ENCODE measurements at places on chromosomes 1 and 21.
A peak's percentile ranks its signal among the peaks of the same experiment; 100 is the strongest.

- no peak for DNase-seq
Observed at GRCh38 chr1:85048296-85049064, at the start of gene MCOLN3. Gene MCOLN3 (minus strand): TSS chr1:85048500. CDS start chr1:85045360, 3,140 bp downstream.

- no peak for DNase-seq
Observed at GRCh38 chr1:186189156-186189555, 185.9 kb downstream of the TPR start.

GRCh38 chr1:228850141-228851100 is 115.1 kb downstream of the RHOU start:
- no peak for DNase-seq

DNA sequence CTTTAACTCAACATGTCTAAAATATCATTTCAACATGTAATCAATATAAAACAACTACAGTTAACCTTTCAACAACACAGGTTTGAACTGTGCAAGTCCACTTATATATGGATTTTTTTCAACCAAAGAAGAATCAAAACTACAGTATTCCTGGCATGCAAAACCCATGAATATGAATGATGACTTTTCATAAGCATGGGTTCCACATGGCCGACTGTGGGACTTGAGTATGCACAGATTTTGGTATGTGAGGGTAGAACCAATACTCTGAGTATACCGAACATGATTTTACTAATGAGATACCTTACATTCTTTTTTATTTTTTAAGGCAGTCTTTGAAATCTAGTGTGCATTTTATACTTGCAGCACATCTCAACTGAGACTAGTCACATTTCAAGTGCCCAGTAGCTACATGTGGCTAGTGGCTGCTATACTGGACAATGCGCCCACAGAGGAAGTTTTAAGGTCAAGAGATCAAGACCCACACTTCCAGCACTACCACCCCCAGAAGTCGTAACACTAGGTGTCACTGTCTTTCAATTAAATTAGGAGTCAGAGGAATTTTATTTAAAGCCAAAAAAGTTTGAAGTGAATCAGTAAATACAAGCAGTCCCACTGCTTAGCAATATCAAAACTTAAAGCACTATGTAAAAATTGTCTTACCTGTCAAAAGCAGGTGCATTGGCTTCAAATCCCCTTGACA is 40.0 kb downstream of the SYNJ1 start:
- DNase-seq = peak; percentile 14

DNA sequence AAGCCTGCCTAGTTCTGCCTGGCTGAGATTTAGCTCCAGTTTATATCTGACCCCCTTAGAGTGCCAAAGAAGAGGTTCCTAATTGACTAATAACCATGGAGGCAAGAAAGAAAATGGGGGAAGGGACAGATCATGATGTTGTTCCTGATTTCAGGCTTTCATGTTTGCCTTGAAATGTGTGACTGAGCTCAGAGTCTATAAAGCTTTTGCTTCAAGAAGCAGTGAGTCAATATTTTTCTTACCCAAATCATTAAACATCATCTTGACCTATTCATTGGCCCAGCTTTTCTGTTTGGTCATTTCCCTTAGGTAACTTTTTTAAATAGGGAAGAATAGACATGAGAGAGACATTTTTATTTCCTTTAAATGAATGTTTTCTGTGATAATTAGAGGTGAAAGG is 55.9 kb downstream of the HHAT start:
- DNase-seq = no peak

DNA sequence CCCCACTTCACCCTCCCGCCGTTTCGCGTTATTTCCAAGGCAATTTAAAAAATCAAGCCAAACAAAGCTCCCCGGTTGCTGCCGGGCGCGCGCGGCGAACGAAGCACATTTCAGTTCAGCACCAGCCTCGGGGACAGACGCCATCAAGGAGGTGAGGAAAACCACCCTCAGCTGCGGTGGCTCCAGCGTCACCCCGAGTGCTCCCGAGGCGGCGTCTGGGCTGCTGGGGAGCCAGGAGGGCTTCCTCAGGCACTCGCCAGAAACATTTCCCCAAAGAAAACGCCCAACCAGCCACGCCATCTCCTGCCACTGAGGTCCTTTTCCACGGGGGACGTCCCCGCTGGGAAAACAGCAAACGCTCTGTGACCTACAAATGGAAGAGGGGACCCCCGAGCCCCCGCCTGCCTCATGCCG is 623 bp downstream of the GNG4 start:
- peak; percentile 81 for DNase-seq

- no peak for DNase-seq
Observed at GRCh38 chr21:32990666-32991065, 35.1 kb upstream of the OLIG2 start.

DNA sequence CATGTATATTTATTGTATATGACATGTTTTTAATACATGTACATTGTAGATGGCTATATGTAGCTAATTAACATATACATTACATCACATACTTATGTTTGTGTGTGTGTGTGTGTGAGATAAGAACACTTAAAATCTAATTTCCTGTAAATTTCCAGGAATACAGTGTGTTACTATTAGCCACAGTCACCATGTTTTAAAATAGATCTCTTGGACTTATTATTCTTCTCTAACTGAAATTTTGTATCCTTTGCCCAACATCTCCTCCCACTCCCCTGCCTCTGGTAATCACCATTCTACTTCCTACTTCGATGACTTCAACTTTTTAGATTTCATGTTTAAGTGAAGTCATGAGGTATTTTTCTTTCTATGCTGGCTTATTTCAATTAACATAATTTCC is 64.8 kb downstream of the FCRL5 start:
- DNase-seq = peak; percentile 18

GRCh38 chr1:1282998-1283397 is 2.8 kb downstream of the SCNN1D start:
- DNase-seq = no peak

GRCh38 chr1:209484429-209484828 is 99.1 kb upstream of the CAMK1G start:
- DNase-seq = no peak

DNA sequence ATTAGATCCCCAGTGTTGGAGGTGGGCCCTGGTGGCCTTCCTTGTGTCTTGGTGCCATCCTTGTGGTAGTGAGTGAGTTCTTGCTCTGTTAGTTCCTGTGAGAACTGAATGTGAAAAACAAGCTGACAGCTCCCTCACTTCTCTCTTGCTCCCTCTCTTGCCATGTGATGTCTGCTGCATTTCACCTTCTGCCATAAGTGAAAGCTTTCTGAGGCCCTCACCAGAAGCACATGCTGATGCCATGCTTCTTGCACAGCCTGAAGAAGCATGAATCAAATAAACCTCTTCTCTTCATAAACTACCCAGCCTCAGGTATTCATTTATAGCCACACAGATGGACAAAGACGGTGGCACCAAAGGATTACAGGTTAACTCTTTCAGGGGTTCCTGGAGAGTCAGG is 166.1 kb upstream of the ETV3 start:
- DNase-seq = no peak

DNA sequence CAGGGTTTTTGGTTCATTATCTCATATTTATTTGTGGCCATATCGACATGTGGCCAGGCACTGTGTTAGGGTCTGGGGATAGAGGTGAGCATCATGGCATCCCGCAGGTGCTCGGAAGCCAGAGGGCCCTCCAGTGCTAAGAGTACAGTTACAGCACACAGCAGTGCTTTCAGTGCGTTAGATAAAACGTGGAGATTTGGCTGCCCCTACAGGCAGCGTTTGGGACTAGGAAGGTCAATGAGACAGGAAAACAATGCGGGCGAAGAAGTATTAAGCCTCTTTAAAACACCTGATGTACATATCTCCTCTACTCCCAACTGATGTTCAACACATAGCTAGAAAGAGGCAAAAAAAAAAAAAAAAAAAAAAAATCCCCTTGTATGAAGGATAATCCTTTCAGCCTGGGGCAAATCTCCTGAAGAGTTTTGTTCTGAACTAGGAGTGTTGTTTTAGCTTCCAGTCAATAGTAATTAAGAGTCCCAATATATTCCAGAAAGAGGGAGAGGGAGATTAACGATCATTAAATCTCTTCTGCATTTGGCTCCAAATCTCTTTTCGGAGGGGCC is 80.1 kb downstream of the CAPZB start:
- DNase-seq = no peak

GRCh38 chr1:118842452-118843201 is 145.5 kb downstream of the TBX15 start:
- DNase-seq = no peak

GRCh38 chr21:14361958-14362357 is 21.0 kb downstream of the HSPA13 start:
- DNase-seq = peak; percentile 86

DNA sequence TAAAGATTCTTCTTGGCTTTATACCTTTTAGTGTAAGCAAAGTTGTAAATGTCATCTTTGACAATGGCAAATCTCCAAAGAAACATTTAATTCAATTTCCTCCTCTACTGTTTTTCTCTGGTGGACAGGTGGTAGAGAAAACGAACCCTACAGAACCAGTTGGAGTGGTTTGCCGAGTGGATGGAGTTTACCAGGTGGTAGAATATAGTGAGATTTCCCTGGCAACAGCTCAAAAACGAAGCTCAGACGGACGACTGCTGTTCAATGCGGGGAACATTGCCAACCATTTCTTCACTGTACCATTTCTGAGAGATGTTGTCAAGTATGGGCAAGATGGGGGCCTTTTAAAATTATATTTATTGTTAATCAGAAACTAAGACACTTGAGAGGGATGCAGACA is 25.8 kb downstream of the UAP1 start:
- no peak for DNase-seq

- no peak for DNase-seq
Observed at GRCh38 chr1:244860078-244860477, 4.3 kb downstream of the HNRNPU start.

DNA sequence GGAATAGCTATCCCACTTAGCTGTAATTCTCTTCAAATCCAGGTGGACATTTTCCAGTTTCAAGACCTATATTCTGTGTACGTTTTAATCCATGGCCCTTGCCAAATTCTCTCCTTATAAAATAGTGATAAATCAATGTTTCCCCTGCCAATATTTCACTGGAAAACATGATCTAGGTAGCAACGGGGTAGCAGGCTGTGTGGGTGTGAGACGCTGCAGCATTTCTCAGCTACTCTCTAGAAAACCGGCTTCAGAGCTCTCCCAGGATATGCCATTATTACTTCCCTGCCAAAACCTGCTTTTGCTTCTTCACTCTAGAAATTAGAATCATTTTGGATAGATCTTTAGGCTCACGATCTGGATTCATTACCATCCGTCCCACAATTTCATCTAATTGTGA is 82.1 kb upstream of the SIPA1L2 start:
- no peak for DNase-seq

DNA sequence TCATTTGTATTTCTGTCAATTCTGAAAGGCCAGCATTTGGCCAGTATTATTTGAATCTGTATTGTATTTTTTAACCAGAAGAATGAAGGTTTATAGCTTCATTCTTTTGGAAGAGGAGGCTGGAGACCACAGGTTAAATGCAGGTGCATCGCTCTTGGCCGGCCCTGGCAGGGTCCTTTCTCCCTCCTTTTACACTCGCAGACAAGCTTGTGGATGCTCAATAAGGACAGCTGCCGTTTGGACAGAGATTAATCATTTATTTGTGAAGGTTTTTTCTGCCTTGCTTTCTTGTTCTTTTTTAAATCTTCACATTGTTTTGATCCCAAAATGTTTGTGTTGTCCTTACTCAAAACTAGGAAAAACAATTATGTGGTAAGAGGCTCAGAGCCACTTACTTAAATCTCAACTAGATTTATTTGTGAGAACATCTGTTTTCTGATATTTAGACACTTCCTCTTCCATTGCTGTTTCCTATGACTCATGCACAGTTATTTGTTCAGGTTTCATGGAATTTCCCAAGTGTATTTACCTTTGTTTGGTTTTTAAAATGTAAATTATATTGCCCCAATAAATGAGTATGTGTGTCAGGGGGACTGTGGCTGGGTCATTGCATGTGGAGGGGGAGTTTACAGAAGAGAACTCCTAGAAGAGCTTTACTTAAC is 46.7 kb upstream of the LAMC2 start:
- DNase-seq = peak; percentile 13

GRCh38 chr1:6960860-6961259 is 175.6 kb downstream of the CAMTA1 start:
- no peak for DNase-seq

DNA sequence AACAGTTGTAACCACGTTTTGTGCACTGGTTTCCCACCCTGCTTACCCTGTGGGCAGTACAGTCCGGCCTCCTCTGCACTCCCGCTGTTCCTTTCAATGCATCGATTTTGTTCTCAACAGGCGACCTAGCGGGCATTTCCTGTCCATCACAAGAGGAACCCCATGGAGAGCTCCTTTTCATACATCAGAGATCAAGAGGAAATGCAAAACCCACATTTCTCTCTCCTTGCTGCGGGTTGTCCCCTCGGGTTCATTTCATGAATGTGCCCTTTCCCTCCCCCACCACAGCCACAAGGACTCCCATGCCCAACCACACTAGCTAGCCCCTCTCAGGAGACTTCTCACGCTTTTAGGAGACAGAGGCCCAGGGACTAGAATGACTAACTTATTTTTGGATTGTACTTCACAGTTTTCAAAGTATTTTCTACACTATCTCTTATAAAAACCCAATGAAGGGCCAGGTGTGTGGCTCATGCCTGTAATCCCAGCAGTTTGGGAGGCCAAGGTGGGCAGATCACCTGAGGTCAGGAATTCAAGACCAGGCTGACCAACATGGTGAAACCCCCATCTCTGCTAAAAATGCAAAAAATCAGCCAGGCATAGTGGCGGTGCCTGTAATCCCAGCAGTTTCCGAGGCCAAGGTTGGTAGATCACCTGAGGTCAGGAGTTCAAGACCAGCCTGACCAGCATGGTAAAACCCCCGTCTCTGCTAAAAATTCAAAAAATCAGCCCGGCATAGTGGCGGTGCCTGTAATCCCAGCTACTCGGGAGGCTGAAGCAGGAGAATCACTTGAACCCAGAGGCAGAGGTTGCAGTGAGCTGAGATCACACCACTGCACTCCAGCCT is 18.4 kb downstream of the ATP1A4 start:
- DNase-seq = peak; percentile 96

DNA sequence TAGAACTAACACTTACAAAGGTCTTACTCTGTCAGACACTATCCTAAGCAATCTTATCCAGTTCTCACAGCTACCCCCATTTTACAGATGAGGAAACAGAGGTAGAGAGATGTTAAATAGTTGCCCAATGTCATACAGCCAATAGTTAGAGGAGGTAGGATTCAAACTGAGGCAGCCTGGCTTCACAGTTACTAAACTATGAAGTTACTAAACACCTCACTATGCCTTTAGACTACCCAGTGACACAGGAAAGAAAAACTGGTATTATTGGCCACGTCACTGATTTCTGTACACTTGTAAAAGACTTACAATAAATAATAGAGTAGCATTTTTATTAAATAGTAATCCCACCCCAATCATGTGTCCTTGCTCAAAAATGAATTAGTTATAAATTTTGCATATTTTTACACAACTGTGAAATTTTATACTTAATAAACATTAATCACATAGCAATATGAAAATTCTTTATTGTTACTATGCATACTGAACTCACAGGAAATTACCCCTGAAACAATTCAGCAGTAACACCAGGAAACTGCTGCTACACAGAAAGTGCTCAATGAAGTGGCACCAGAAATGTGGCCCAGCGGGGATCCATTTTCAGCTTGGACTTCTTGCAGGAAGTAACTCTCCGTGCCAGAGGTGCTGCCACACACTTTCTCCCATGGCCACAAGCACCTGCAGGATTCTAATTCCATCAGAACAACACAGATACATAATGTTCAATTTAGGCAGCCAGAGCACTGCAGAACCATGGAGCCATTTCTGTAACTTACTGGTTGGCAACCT is 69.4 kb downstream of the VAV3 start:
- DNase-seq = peak; percentile 25

GRCh38 chr1:31101147-31101502 is 35.6 kb upstream of the PUM1 start:
- peak; percentile 12 for DNase-seq

- DNase-seq = peak; percentile 56
Observed at GRCh38 chr1:25619101-25619890, 2.7 kb downstream of the MAN1C1 start.

GRCh38 chr1:37630426-37631028 is 4.2 kb downstream of the RSPO1 start:
- DNase-seq = no peak
